ENCODE measurements at places on chromosomes 5 and 9. TPM values are rescaled to one million over a fixed set of nuclear protein-coding genes. Genes with fewer than 3 reads are reported as not detected.

The ACOT12 gene
- not detected for total RNA-seq

DNA sequence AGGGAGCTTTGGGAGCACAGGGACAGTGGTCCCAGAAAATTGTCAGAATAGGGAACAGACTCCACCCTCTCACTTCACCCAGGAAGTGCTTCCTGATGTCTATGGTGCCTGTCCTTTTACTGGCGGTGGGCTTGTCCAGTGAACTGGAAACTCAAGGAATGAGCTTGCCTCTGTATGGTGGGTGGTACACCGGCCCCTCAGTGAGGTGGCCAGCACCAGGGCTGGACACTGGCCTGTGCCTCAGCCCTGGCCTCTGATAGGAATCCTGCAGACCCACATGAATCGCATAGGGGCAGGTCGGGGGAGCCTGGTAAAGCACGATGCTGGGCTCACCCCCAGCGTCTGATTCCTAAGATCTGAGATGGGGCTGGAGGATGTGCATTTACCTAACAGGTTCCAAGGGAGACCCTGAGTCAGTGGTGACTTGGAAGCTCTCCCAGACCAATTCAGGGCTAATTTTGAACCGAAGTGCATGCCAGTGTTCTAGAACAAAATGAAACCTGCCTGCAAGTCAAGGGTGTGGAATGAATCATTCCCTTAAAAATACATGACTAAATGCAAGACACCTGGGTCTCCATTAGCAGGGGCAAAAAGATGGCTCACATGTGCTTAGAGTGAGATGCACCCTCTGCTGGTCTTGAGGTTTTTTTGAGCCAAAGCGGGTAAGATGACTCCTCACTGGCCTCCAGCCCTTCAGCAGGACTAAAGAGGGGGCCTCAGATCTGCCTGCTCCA is 178.3 kb downstream of the HSPA4 start:
- DNase-seq = no peak

GRCh38 chr9:108272349-108272899 is 583.4 kb downstream of the ACTL7B start:
- peak; percentile 58 for DNase-seq

The PCDHB10 gene
- total RNA-seq = 0.64 TPM

DNA sequence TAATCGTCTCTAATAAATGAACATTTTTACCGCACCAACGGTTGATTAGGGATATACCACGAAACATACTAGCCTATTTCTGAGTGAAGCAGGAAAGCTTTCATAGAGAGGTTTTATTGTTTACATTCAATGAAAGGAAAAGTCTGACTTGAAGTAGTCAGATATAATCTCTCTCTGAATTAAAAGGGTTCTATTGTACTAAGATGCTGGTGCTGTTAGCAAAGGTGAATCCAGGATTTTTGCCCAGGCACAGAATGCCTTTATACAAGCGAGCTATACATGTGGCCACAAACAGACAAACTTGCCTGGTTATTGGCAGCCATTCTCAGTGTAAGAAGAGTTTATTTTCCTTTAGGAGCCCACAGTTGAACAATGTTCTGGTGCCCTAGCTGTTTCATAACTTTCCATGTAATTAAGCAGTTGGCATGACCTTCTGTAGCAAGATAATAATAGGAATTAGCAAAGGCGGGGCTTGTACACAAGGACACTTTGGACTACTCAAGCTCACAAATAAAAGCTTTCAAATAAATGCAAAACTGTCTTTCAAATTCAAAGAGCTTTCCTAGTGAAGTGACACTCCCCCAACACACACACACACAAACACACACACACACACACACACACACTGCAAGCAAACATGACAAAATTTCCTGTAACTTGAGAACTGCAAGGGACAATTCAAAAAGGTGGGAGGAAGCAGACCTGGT is 198.7 kb upstream of the MAP3K1 start:
- no peak for DNase-seq

DNA sequence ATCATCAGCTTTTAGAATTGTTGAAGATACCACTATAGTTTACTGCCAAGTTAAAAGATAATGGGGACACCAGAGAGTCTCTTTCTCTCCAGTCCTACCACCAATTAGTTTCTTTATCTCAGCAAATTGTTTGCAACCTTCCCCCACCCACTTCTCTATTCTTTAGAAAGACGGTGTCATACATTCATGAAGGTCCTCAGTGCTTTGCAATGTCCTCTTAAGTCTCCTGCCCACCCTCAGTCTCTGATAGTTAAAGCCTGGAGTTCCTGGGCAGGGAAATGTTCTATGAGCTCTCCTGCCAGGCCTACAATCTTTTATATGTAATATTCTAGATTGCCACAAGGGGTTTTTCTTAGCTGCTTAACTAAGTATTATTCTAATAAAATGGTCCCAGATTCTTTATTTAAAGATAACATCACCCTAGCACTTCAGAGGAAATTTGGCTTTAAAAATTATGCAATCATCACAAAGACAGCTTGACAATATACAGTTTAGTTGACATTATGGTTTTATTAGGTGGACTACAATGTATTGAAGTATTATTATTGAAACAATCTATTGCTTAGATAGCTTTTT is 509.2 kb downstream of the CSNK1G3 start:
- DNase-seq = no peak

GRCh38 chr5:118580949-118581348 is 407.4 kb downstream of the DTWD2 start:
- no peak for DNase-seq

The LAMC3 gene
- 0.07 TPM for total RNA-seq
